COR-L47 (cell line): ENCODE measurements at places on chromosomes 16 and 17.

DNA sequence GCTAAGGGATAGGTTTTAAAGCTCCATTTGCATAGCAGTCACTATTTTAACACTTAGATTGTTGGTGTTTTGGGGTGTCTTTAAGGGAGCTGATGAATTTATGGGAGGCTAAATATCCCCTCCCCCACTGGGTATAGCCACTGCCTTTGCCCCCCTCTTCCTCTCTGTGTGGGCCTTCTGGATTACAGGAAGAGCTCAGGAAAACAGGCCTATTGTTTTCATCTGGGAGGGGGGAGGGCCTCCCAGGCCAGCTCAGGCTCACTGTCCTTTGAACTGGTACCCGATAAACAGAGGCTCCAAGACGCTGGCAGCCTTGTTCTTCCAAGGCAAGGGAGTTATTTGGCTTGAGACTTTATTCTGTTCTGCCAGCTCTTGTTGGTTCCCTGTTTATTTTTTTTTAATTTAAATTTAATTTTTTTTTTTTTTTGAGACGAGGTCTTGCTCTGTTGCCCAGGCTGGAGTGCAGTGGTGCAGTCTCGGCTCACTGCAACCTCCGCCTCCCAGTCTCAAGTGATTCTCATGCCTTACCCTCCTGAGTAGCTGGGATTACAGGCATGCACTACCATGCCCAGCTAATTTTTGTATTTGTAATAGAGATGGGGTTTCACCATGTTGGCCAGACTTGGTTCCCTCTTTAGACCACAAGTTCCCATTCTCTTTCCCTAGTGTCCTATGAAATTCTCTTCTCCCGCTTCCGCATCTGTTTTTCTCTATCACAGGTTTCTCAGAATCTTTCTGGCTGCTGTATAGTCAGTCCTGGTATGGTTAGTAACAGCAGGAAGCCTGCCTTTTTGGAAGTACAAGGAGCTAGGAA, 25.1 kb downstream of the MINK1 start:
- no peak for DNase-seq

DNA sequence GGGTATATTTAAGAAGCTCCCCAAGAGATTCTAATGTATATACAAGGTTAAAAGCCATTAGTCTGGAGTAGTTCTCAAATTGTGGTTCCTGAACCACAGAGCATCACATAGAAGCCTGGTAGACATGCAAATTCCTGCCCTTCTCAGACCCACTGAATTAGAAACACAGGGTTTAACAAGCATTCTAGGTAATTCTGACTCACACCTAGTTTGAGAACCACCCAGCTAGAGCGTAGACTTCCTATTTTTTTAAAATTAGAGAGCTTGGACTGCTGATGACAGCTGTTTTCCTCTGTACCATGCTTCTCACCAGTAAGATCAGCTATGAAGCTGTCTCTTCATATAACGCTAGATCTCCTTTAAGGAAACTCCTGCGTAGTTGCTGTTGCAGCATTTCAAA, 50.6 kb downstream of the HS3ST3B1 start:
- DNase-seq = no peak

GRCh38 chr17:33686171-33686570, 393.1 kb upstream of the ASIC2 start:
- peak; percentile 0 for DNase-seq

- no peak for DNase-seq
Observed at GRCh38 chr16:23857881-23858269, 22.1 kb downstream of the PRKCB start.

DNA sequence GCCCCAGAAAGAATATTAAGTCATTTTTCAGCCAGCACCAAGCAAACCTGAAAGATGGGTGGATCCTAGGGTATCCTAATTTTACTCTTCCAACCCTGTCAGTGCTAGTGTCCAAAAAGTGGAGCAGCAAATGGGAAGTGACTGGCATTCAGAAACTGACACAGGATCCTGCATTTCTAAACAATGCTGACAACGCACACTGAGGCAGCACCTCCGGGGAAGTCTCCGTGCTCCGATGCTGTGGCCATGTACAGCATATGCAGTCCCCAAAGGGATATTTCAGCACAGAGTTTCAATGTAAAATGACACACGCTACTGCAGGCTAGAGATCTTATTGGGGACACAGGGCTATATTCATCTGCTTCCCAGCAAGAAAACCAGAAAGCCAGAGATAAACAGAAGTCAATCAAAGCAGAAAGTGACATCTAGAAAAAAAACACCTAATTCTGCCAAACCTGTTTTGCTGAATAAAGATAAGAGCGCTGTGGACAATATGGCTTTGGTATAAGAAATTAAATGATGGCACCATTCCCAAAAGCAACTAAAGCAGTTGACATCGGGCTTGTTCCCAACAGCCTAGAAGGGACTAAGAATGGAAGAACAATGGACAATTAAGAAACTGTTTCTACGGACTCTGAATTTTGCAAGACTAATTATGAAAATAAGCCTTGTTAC, 17.3 kb downstream of the XYLT1 start:
- no peak for DNase-seq

DNA sequence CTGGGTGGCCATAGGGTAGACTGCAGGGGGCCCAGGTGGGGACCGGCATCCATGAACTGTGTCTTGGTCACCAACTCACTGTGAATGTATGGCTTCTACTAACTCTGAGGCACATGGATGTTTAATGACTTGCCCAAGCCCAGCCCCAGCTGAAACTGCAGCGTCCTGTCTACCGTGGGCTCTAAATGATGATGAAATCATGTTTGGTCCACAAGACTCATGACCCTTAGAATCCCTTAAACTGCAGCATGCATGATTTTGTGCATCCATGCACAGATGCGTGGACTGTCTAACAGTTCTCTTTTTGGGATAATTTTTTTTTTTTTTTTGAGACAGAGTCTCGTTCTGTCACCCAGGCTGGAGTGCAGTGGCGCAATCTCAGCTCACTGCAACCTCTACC, 32.4 kb upstream of the CREBBP start:
- DNase-seq = no peak

- no peak for DNase-seq
Observed at GRCh38 chr16:23145608-23146007, 3.6 kb downstream of the USP31 start.

DNA sequence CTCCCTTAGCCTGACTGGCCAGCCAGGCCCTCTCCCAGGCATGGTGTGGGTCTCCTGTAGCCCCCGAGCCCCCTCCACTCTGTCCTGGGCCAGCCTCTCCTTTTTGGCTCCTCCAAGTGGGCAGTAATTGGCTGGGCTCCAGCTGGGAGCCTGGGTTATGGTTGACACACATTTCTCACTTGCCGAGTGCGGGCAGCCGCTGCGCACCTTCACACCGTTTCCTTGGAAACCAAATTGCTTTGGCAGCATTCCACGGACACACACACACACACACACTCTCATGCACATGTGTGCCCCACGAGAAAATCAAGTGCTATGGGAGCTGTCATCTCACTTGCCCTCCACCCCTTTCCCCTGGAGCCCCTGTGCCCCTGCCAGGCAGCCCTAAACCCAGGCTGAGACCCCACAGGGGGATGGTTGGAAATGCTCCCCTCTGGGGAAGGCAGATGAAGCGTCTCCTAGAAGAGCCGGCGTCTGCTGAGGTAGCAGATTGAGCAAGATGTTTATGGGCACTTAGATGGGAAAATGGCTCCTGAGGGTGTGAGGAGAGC, 402.7 kb upstream of the TNRC6C start:
- peak; percentile 81 for DNase-seq

GRCh38 chr16:7449808-7450207, 117.2 kb downstream of the RBFOX1 start:
- DNase-seq = no peak

DNA sequence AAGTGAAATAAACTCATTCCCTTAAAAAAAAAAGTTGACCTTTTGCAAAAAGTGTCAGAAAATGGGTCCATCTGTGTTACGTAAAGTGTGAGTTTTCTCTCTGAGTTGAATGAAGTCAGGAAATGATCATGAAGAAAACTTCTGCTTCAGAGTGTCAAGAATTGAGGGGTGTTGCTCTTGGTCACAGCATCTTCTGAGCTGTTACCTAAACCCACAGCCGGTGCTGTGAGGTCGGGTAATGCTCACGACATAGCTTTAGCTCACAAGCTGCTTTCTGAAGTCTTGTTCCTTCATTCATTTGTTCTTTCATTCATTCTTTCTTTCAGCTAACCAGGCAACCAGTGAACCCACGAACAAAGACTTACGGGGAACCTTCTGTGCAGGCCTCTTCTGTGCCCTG, 372.1 kb downstream of the CPPED1 start:
- no peak for DNase-seq

GRCh38 chr17:9529033-9529700, 46.5 kb downstream of the STX8 start:
- no peak for DNase-seq

- DNase-seq = no peak
Observed at GRCh38 chr16:15993541-15993940, 44.1 kb downstream of the ABCC1 start.

- no peak for DNase-seq
Observed at GRCh38 chr17:50767446-50767845, at the start of gene ANKRD40CL. Gene ANKRD40CL, minus strand, starts transcription at chr17:50767518. Its CDS starts 605 bp downstream, at chr17:50766913.

GRCh38 chr17:17025621-17026020, 16.6 kb upstream of the MPRIP start:
- no peak for DNase-seq

- peak; percentile 89 for DNase-seq
Observed at GRCh38 chr17:81345228-81346089, 49.8 kb upstream of the BAHCC1 start.

GRCh38 chr16:67907397-67908180, 14.5 kb downstream of the PSKH1 start:
- no peak for DNase-seq

DNA sequence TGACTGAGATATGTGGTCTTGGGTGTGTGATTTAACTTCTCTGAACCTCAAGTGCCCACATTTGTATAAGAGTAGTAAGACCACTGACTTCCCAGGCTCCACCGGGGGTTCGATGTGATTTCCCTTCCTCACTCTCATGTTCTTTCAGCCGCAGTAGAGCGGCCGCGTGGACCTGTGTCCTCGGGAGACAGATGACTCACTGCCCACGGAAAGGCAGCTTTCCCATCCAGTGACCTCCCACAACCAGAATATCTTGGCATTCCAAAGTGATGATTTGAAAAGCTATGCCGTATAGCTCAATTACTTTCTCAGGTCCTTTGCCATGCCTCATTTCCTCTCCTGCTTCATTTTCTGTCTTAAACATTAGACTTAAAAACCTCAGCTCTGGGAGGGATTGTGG, 73.6 kb downstream of the IL21R start:
- no peak for DNase-seq

DNA sequence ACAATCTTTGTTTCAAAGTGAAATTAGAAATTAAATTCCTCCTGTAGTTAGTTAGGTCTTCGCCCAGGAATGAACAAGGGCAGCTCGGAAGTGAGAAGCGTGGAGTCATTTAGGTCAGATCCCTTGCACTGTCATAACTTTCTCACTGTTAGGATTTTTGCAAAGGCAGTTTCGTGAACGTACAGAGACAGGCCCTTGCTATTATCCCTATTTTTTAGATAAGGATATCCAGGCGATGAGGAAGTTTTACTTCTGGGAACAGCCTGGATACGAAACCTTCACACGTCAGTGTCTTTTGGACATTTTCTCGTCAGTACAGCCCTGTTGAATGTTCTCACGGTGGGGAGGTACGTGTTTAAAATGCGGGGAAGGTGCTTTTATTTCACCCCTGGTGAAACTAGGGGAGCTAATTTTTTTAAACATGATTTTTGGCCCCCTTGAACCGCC, 318 bp upstream of the RBL2 start:
- DNase-seq = no peak

GRCh38 chr16:19963301-19963700, 78.7 kb upstream of the GPRC5B start:
- no peak for DNase-seq

- no peak for DNase-seq
Observed at GRCh38 chr16:74291577-74292208, 4.9 kb upstream of the PSMD7 start.

DNA sequence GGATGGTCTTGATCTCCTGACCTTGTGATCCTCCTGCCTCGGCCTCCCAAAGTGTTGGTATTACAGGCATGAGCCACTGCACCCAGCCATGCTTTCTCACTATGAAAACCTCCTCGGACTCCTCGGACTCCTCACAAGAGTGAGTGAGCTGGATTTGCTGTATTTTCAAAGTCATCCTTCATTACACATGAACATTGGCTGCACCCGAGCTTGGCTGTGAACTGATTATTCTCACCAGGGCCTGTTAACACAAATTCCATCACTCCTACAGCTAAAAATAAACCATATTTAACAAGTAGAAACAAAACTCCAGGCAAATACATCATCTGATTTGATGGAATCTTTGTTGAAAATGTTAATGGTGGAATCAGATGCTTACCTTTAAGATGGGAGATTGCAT, 50.3 kb downstream of the PITPNC1 start:
- no peak for DNase-seq

DNA sequence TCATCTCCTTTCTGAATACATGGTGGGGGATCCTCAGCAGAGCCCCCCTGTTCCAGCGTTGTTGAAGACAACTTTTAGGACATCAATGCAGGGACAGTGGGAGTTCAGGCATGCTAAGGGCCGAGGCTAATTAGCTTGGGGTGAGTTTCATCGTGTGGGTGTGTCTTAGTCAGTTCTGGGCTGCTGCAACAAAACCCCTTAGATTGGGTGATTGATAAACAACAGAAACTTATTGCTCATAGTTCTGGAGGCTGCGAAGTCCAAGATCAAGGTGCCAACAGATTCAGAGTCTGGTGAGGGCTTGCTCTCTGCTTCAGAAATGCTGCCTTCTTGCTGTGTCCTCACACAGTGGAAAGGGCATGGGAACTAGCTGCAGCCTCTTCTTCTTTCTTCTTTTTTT, 214.0 kb downstream of the NTN1 start:
- DNase-seq = no peak

- no peak for DNase-seq
Observed at GRCh38 chr16:11183951-11184350, 72.1 kb downstream of the SOCS1 start.

DNA sequence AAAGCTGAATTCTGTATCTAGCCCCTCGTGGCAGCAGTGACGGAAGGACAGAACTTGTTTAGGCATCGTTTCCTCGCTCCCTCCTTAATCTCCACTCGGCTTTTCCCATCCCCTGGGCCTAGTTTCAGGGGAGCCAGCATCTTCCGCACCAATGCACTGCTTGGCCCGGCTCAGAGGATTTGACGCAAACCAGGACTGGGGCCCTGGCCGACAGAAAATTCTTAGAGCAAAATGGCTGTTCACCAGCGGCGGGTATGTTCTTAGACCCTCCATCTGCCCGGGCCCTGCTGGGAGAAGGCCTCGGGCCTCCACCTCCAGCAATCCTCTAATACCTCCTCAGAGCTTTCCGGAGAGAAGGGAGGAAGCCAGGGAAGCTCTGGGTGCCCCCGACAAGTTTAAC, 54.6 kb downstream of the TBC1D16 start:
- DNase-seq = no peak

GRCh38 chr17:32482568-32483320, 4.0 kb upstream of the CDK5R1 start:
- no peak for DNase-seq
